Fibroblast of skin of abdomen (primary cell): ENCODE measurements at places on chromosomes 11 and 22.
A peak's percentile ranks its signal among the peaks of the same experiment; 100 is the strongest.

DNA sequence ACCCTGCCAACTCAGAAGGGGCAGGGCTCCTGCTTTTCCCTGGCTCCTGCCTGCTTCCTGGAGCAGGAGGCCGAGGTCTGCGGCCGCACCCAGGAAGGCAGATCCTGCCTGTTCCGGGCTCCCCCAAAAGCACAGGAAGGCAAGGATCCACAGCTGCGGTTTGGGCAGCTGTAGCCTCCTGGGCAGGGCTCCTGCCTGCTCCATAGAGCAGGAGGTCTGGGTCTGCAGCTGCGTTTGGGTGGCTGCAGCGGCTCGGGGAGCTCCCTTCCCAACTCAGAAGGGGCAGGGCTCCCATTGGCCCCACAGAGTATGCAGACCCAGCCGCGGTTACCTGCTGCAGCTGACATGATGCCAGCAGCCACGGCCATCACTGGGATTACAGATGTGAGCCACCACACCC lies 5.5 kb downstream of the UPK2 start:
- DNase-seq: no peak

DNA sequence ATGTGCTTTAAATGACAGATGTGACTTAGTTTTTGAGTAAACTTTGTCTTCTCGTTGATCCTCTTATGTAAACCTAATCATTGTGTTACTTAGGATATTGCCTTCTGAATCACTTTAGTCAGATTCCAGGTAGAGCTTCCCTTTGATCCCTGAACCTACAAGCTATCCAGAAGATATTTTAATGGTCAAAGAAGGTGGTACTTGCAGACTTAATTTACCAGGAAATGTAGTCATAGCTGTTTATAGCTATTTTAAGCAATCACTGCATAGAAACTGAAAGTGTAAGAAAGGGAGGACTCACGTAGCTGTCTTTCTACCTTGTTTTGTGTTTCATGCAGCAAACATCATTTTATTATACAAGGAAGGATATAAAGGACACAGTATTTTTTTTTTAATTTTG lies 189.5 kb downstream of the DDX10 start:
- no peak for DNase-seq

GRCh38 chr11:114058026-114058706 lies 1.3 kb upstream of the ZBTB16 start:
- no peak for DNase-seq

DNA sequence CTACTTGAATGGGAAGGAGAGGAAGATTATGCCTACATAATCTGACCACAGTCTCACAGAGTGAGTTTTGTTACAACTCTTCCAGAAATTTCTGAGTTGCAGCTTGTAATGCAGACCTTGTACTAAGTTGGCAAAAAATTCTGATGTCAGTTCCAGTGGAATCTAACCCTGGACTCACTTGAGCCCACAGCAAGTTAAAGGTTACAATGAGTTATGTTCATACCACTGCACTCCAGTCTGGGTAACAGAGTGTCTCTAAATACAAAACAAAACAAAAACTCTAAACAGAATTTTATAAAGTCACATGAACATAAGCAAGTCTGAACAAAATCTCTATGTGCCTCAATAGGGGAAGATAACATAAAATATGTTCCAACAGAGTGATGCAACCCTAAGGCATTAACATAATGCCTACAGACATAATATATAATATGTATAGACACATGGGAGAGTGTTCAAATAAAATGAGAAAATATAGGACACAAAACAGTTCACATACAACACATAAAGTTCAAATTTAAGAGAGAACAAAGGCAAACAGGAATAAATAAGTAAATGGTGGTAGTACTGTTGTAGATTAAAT lies 1.1 kb downstream of the GLYAT start:
- DNase-seq: no peak

- peak; percentile 32 for DNase-seq
These were observed 10.4 kb upstream of the MALAT1 start for GRCh38 chr11:65488273-65489034.

DNA sequence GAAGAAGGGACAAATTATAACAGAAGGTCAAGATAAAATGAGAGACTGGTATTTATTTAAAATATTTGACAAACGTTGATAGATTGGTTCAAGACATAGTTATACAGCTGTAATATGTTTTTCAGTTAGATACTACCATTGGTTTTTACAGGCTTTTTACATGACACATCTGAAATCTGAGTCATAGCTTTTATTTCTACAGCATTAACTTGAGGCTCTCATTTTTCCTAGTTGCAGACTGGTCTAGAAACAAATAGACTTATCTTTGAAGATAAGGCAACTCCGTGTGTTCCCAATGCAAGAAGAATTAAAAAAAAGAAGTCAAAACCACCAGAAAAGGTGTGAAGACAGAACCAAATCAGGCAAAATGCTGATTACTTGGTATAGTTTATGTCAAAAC lies 31.3 kb downstream of the CEP57 start:
- DNase-seq: peak; percentile 37

GRCh38 chr22:47173535-47174021 lies 411.1 kb downstream of the TBC1D22A start:
- no peak for DNase-seq

- no peak for DNase-seq
These were observed 6.7 kb upstream of the CYTH4 start for GRCh38 chr22:37275622-37276021.

- no peak for DNase-seq
These were observed 4.0 kb downstream of the OR52K2 start for GRCh38 chr11:4453118-4453517.

DNA sequence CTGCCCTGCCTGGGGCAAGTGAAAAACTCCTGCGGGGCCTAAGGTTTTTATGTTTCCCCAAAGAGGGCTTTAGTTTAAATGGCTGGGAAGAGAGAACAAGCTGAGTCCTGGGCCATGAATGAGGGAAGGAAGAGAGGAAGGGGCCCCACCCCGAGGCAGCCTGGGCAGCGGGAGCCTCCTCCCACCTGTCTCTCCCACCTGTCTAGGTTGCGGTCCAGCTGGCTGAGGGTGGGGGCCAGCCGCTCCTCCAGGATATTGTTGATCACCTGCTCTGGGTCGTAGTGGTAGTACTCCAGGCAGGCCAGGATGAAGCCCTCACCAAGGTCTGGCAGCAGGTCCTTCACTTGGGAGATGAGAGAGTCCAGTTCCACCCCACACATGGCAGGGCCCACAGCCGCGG lies 34.6 kb downstream of the UQCR10 start:
- no peak for DNase-seq

DNA sequence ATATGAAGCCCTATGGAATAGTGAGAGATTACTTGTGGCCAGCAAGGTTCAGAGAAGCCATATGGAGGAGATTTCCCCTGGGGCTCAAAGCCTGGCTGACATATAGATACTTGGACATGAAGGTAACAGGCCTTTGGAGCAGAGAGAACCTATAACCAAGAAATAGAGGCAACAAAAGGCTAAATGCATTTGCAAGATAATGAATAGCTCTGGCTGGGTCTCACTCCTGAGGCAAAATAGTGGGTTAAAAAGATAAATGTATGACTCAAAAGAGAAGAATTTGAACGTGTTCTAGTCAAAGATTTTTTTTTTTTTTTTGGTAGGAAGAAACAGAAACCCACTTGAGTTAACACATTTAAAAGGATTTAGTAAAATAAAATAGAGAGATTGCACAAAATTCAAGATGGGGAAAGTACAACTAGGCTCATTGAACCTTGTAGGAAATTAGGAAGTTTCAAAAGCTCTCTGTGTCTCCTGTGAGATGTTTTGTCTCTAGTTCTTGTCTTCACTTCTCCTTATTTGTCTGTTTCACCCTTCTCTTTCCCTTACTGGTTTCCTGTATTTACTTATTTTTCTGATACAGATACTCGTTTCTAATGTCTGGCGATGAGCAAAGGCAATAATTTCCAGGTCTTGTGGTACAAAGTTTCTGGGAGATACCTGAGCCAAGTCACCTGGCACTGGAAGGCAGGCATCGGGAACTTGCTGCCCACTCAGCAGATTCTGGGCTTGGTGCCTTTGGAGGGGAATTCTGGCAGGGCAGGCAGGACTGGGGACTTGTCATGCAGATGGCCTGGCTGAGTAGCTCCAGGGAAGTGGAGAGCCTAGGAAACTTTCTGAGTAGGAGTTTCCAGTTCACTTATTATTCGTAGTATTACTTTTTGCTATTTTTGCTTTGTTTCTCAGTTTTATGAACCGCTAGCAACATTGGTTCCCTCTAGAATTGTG lies 49.2 kb upstream of the SESN3 start:
- DNase-seq: peak; percentile 20

GRCh38 chr11:655036-655726 lies 18.1 kb downstream of the DRD4 start:
- no peak for DNase-seq

GRCh38 chr11:32109138-32109537 lies 18.3 kb downstream of the RCN1 start:
- no peak for DNase-seq

- DNase-seq: peak; percentile 67
These were observed 53.4 kb downstream of the ARHGAP42 start for GRCh38 chr11:100740440-100740839.

DNA sequence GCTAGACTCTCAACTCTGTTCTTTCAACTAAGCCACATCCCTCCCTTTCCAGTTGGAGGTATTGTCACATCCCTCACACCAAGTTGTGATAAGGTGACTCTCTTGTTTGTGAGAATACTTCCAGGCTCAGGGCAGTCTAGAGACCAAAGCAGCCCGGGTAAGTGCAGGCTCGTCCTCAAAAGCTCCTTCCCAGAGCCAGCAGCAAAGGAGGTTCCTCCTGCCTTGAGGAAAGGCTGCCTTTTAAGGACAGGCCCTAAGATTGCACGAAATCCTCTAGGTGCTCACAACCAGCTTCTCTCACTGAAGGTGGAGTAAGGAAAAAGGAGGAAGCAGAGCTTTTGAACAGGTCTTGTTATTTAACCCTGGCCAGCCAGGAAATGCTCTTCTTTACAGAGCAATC lies 53.4 kb downstream of the SMCO4 start:
- no peak for DNase-seq

- no peak for DNase-seq
These were observed 8.5 kb upstream of the SCYL1 start for GRCh38 chr11:65516135-65516968.

DNA sequence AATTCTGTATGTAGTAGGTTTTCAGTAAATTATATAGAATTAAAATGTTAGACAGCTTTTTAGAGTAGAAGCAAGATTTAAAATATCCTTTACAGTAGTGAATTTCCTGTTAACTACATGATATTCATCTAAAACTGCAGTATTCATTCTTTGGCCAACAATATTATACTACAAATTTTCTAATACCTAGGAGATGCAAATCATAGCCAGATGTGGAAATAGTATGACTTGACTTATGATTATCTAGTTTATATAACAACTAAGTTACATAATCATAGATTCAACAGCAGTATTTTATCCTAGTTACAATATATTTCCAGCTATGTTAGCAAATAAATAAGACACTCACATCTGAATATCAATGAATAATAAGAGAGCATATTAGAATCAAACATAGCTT lies 163.2 kb downstream of the MSANTD4 start:
- no peak for DNase-seq

DNA sequence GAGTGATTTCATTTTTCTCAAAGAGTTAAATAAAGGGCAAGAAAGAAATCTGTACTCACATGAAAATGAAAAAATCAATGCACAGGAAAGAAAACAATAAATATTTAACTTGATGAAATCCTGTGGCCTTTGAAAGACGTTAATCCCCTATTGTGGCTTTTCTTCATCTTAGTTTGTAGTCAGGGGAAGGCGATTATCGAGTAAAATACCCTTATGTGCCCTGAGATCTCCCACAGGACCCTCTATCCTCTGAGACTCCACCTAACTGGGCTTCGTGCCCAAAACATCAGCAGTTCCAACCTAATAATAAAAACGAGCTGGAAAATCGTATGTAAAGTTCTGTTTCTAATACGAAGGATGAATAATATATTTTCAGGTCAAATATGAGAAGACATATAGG lies 208.2 kb upstream of the ZC3H12C start:
- DNase-seq: no peak

- no peak for DNase-seq
These were observed 1.1 kb downstream of the SPINDOC start for GRCh38 chr11:63814383-63814736.

DNA sequence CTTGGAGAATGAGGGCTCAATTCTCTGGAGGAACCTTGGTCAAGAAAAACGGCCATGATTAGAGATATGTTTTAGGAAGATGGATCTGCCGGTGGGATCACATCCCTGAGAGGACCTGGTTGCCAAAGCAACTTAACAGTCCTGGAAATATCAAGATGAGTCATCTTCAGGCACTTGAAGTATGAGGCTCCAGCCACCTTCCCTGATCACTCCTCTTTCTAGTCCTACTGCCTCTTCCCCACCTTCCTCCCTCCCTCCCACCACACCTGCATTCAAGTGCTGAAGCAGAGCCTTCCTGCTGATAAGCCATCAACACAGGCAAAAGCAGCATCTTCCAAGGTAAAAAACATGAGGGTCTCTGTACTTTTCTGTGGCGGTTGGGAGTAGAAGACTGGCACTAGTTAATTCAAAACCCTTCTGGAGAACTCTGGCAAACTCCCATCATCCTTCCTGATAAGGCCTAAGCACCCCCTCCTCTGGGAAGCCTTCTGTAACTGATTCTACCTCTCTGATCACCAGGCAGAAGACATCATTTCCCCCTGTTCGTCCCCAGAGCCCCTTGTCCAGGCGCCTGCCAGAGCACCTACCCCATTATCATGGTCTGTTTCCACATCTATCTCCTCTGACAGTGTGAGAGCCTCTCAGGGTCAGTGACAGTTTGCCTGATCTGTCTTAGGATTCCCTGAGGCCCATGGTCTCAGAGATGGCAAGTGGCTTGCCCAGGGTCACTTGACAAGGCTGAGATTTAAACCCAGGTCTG lies 79.8 kb downstream of the CLPB start:
- no peak for DNase-seq

GRCh38 chr11:75208446-75208845 lies 32.1 kb upstream of the TPBGL start:
- DNase-seq: no peak

DNA sequence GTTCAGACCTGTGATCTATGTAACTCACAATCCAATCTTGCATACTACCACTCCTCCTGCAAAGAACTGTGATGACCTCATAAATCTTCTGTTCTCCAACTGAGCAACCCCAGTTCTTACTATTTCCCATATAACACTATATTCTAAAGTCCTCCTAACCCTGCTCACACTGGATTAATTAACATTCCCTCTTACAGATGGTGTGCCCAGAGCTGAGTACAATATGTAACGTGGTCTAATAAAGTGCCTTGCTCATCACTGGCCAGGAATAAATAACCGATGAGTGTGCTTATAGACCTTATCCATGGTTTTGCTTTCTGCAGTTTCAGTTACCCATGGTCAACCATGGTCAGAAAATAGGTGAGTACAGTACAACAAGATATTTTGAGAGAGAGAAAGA lies 28.6 kb downstream of the PRCP start:
- DNase-seq: peak; percentile 56
